Germinal center (tissue), 1 donor: ENCODE measurements at places on chromosomes 16 and 17.

DNA sequence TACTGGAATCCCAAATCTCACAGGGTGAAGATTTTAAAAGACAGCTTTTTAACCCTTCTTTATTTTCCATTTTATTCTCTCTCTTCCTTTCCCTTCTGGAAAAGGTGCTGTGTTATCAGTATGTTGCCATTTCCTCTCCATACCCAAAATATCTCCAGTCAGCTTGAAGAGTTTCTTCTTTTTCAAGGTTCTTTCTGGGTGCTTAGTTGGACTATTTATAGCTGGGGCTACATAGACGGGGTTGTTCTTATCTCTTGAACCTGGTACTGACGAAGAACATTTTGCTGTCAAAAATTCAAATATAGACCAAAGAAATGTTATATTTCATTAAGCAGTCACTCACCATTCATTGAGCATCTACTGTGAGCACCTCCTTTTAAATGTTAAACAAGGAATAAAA, 48.6 kb downstream of the IST1 start:
- DNase-seq: no peak

GRCh38 chr17:63452046-63452961, 6.2 kb upstream of the CYB561 start:
- DNase-seq: no peak

GRCh38 chr16:1422076-1422475, 1.5 kb upstream of the UQCC4 start:
- no peak for DNase-seq

GRCh38 chr17:63987221-63988126, 10.7 kb upstream of the PRR29 start:
- DNase-seq: no peak

DNA sequence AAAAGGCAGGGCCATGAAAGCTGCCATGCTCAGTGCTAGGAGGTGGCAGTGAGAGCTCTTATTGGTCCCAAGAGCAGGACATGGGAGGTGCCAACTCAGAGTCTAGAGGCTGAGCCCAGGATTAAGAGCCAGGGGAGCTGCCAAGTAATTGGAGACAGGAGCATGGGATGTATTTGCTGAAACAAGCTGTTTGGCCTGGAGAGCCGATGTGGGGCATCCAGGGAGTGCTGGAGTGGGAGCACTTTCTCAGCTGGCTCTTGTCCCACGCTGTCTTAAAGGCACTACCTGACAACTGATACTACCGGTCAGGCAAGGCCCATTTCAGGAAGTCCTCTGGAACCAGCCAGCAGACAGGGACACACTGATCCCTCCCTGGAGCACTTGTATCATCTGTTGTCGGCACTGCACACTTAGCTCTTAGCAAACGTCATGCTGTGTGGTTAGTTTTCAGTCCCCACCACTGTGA, 19.3 kb downstream of the ANKFN1 start:
- no peak for DNase-seq
